Stimulated activated CD4-positive, alpha-beta T cell treated with anti-CD3 and anti-CD28 coated beads, Interleukin-1b, Interleukin-23, amount 100 ng/mL, for 1 hour (primary cell): ENCODE measurements at places on chromosomes 12 and 14.

DNA sequence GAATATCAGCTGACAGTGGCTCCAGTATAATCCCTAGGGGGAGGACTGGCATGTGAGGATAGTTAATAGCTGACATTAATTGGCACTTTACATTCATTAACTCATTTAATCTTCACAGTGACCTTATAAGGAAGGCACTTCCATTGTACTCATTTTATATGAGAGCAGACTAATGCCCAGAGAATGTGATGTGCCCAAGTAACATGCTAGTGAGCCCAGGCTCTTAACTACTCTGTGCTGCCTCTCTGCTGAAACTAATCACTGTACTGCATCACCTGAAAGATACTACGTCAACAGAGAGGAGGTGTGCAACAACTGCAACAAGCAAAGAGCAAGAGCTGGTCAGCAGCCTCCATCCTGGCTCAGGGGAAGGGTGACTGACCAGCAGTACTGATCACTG, 40.1 kb downstream of the GALNT4 start:
- DNase-seq: no peak

- DNase-seq: no peak
These were observed 27.7 kb upstream of the BBS10 start for GRCh38 chr12:76375939-76376338.

GRCh38 chr14:97458661-97459579, 661.7 kb downstream of the VRK1 start:
- peak; percentile 46 for DNase-seq

DNA sequence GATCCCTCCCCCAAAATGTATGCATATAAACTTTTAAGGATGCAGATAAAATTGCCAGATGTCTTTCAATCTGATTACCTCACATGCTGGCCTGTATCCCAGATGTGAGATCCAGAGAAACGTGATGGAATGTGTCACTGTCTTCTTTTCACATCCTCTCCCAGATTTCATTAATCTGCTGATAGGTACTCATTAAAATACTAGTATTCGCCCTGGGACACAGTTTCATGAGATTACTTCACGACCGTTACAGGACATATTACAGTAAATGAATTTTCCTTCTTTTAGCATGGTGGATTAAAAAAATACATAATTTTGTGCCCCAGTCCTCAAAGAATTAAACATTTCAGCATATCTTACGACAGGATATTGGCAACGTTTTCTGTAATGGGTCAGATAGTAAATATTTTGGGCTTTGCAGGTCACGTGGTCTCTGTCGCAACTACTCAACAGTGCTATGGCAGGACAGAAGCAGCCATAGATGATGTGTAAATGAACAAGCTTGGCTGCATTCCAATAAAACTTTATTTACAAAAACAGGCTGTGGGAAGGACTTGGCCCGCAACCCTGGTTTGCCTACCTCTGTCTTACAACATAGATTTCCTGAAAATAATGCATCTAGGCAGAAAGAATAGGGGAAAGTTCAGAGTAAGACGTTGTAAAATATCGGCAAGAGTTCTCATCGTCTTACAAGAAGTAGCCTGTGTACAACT, 156.0 kb upstream of the DIO3 start:
- no peak for DNase-seq

DNA sequence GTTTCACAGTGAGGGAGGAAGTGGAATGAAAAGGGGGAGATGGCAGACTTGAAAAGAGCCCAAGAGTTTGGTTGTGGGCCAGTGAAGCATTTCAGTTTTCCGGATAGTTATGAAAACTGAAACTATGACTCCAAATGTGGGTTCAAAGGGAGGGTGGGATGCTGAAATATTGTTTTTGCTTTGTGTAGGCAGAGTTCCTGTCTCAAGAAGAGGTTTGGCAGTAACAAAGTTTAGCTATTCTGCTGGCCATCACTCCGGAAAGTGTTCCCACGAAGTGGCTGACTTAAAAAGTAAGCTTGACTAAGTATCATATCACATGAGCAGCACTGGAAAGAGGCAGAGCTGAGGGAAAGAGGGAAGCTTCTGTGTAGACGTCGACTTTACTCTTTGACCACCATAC, 85.2 kb downstream of the CAND1 start:
- no peak for DNase-seq

DNA sequence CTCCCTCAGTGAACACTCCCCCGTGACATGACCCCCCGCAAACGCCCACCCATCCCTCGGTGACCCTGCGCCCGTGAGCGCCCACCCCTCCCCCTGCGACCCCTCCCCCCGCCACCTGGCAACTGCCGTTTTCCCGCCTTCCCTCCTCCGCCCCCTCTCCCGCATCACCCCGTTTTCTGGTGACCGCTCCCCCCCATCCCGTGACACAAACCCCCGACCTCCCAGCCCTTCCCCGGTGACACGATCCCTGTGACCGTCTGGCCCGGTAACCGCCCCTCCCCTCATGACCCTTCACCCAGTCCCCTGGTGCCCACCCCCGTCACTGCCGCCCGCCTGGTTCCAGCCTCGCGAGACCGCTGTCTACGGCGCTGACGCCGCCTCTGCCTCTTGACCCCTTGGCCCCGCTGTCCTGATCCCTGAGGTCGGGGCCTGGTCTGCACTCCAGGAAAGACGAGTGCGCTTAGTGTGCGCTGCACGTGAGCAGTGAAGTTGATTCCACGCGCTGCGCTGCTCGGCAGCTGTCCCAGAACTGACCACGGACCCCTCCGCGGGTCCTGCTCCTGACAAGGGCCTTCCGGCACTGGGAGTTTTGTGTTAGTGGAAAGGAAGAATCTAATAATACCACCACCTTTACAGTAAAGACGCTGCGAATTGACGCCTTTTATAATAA, 59.4 kb downstream of the DDX51 start:
- DNase-seq: no peak

GRCh38 chr14:56515739-56516138, 63.9 kb upstream of the TMEM260 start:
- DNase-seq: no peak
